BJ (cell line): ENCODE measurements at places on chromosomes 11 and 22.

DNA sequence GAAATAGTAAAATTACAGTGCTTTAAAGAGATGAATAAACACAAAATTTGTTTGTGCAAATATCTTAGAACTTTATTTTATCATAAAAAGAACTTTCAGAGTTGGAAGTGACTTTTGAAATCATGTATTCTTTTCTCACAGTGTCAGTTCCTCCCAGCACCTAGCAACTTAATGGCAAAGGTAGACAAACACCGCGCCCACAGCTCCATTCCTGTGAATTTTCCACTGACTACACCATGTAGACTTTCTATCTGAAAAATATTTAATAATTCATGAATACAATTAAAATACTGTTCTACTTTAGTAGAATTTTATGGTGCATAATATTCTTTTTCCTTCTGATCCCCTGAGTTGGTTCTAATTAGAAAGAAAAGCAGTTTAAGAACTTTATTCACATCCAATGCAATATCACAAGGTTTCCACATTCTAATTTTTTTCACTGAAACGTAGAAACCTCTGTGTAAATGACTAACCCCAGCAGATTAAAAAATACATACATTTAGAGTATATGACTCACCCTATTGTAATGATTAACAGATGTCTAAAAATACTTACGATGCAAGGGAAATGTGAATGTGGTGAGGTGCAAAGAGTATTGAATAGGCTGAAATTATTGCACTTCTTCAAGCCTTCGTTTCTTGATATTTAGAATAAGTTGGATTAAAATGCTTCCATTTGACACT, 218.2 kb upstream of the CCDC179 start:
- no peak for DNase-seq

- DNase-seq = no peak
Measured at GRCh38 chr22:49994361-49995040, 18.1 kb downstream of the IL17REL start.

DNA sequence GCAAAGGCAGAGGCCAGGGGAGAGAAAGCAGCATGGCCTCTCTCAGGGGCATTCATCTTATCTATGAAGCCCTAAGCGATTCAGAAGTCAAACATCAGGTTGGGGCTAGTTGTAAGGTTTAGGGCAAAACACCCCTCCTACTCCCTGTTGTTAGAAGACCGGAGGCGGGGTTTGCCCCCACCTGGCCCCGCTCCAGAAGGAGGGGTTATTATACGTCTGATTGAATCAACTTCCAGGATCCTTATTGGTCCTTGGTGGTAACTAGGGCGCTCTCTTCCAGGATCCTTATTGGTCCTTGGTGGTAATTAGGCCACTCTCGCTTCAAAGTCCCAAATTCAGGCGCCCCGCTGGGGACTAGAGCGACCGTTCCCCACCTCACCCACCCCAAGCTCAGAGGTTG, 12.1 kb upstream of the SMTN start:
- DNase-seq = no peak

DNA sequence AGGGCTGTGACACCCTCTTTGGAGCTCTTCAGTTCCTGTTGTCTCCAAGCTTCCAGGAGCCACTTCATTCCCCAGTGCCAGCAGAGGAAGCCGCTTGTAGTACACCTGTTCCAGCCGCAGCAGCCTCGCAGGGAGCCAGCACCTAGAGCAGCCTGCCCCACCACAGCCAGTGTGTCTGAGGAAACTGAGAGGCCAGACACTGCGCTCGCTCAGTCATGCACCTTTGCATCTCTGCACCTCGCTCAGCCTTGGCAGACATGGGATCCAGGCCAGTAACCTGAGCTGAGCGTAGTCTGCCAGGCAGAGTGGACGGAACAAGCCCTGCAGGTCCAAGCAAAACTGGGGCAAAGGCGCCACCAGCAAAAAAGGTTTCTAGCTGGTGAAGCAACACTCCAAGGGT, 1072.1 kb downstream of the JRKL start:
- no peak for DNase-seq

GRCh38 chr11:96119211-96119610, 195.3 kb upstream of the MTMR2 start:
- no peak for DNase-seq

DNA sequence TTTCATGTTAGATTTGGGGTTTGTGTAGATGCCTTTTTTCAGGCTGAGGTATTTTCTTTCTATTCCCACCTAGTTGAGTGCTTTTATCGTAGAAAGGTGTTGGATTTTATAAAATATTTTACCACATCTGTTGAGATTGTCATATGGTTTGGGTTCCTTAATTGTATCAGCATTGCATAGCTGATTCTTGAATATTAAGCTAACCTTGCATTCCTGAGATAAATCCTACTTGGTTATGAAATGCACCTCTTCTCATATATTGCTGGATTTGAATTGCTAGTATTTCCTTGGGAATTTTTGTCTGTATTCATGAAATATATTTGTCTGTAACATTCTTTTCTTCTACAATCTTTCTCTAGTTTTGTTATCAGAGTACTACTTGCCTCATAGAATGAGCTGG, 10.1 kb downstream of the XKR3 start:
- DNase-seq = no peak

DNA sequence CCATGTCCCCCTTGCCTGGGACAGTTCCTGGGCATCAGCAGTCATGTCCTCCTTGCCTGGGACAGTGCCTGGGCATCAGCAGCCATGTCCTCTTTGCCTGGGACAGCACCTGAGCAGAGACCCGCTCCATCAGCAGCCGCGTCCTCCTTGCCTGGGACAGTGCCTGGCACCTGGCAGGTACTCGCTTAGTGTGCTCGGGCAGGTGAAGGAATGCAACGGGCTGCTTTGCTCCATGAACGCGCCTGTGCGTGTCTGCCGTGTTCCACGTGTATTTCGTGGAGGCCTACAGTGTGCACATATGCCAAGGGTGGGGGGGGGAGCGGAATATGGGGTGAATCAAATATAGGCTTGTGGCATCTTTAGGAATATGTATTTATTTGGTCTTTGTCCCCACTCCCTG, 1490.7 kb downstream of the TBC1D22A start:
- no peak for DNase-seq

DNA sequence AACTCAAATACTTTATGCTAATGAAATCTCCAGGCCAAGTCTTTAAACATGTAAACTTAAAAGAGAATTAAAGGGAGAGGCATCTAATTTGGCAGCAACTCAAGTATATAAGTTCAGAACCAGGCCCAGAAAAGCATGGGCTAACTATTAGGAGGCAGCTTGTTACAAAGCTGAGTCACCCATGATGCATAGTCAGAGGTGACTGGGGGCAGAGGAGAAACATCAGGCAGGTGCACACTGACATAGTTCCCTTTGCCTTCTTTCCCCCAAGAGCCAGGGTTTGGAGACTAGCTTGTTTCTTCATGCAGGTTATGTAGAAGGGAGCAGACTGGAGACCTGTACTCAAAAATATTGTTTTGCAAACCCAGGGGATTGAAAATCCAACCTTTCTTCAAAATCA, 619.0 kb downstream of the SOX6 start:
- no peak for DNase-seq

DNA sequence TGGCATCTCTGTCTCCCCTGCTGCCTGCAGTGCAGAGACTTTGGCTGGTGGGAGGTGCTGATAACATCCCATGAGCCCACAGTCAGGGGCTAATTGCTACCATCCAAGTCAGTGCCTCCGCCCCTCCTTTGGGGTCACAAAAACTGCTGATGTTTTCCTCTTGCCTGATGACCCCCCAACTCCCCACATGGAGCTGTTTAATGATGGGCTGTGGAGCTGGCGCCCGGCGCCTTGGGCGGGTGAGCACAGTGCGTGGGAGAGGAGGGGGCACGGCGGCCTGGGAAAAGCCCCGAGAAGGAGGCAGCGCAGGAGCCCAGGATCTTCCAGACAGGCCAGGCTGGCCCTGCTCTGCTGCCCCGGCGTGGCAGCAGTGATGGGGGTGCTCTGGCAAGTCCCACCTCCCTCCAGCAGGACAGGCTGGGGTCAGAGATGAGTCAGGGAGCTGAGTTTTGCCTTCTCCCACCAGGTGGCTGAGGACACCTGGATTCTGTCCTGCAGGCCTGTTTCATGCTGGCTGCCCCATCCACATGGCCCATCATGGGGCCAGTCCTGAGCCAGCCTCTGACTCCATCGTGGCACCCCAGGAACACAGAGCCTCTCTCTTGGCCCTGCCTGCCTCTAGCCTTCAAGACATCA, 43.8 kb downstream of the NECTIN1 start:
- DNase-seq = no peak

DNA sequence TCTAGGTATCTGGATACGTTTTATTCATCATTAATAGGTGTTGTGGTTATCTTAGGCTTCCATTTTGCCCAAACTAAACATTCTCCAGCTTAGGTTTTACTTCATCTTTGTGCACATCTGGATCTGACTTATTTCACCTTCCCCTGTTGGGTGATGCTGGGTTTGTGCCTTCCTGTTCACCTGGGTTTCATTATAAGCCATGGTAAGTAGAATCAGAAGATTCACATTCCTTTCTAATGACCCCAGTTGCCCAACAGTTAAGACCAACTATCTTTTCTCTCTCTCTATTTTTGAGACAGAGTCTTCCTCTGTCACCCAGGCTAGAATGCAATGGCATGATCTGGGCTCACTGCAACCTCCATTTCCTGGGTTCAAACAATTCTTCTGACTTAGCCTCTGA, 44.6 kb downstream of the LMO2 start:
- DNase-seq = no peak

DNA sequence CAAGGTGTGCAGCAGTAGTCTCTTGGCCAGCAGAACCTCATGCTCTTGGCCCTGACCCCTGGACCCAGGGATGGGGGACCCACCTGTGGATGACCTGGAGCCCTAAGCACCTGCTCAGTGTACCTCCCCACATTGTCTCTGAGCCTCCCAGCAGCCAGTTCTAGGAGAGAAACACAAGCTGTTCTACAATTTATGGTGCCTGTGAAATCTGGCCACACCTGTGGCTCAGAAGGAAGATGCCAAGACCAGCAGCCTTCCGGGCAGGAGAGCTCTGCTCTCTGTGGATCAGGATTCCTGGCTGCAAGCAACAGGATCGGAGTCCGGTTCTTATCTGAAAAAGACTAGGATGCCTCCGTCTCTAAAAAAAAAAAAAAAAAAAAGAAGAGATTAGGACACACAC, 103.6 kb upstream of the ANO1 start:
- no peak for DNase-seq

- DNase-seq = no peak
Measured at GRCh38 chr11:12914400-12914912, 94.7 kb upstream of the RASSF10 start.

DNA sequence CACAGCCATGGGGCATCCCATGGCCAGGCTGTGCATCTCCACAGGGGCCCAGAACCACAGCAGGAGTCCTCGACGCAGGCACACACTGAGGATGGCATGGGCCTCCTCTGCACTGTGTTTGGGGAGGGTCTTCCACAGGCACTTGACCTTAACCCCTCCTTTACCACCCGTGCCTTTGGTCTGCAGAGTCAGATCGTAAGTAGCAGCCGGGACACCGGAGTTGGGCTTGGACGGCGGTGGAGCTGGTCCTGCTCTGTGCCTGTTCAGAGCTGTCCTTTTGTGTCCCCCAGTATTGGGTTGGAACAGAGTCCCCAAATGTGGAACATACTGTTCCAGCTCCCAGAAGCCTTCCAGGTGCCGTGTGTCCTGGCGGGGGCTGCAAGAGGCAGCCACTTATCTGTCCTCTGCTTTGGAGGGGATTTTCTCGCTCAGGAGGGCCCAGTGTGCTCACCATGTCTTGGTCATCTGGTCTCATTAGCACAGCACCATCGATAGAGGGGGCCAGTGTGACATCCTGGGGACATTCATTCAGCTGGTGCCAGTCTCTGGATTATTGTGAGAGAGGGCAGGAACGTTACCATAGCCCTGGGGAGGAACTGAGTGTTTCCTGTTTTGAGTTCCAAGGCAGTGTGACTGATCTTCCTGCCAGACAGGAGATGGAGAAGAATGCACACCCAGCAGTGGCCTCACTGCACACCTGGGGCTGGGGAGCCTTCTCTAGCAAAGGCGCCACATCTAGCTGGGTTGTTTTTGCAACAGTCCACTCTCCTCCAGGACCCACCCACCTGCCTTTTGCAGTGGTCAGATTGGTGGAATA, 12.4 kb downstream of the CRELD2 start:
- DNase-seq = peak; percentile 19

GRCh38 chr11:95305705-95306104, 74.7 kb upstream of the SESN3 start:
- DNase-seq = no peak

- no peak for DNase-seq
Measured at GRCh38 chr22:24444729-24445466, 17.5 kb downstream of the ADORA2A start.

GRCh38 chr11:68212421-68213134, 518 bp downstream of the KMT5B start:
- DNase-seq = no peak

- DNase-seq = no peak
Measured at GRCh38 chr11:75311858-75312288, 39.6 kb downstream of the ARRB1 start.

DNA sequence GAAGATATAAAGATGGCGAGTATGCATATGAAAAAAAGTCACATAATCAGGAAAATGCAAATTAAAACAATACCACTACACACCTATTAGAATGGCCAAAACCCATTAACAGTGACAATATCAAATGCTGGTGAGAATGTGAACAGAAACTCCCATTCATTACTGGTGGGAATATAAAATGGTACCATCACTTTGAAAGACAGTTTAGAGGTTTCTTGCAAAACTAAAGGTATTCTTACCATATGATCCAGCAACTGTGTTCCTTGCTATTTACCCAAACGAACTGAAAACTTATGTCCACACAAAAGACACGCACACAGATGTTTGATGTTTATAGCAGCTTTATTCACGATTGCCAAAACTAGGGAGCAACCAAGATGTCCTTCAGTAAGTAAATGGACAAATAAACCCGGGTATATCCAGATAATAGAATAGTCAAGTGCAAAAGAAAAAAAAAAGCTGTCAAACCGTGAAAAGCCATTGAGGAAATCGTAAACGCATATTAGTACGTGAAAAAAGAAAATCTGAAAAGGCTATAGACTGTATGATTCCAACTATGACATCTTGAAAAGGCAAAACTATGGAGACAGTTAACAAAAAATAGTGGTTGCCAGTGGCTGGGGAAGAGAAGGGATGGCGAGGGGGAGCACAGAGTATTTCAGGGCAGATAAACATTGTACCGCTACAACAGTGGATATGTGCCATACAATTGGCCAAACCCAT, 7.2 kb downstream of the PICALM start:
- DNase-seq = no peak
